ENCODE measurements at places on chromosomes 5 and 9.

GRCh38 chr5:177599731-177600507 lies at the start of gene B4GALT7:
Gene B4GALT7, plus strand, starts transcription at chr5:177600132. Its CDS starts 79 bp downstream, at chr5:177600211.
- DNase-seq: peak; percentile 67

GRCh38 chr5:39080597-39081204 lies 6.5 kb upstream of the RICTOR start:
- DNase-seq: peak; percentile 57

DNA sequence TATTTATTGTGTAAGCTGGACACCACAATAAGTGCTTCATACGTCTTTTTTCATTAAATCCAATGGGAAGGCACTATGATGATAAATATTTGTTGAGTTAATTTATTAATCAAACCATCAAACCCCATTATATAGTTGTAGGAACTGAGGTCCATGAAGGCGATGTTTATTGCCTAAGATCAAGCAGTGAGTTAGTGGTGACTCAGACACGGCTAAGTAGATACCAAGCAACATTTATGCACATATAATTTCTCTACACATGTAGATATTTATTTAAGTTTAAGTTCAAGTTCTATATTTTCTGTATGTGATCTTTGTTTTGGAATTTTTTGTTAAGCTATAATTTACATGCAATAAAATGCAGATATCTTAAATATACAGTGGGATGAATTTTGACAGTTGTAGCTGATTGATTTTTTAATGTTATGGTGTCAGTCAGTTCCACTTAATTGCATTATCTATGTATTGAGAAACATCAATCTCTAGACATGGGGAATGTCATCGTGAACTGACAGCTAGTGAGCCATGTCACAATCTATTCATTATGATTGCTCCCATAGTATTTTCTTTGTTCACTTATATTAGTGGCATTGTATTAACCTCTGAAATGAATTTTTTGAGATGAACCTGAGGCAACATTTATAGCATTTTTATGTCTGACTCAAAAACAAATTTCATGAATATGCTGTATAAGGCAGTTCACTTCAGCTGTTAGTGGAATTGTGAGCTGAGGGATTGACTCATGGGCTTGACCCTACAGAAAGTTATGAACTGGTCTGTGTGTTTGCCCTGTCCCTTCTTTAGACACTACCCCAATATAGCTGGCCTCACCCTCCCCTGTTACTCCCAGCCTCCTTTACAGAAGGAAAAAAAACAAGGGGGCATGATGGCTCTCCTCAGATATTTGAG lies 11.9 kb upstream of the GARNL3 start:
- no peak for DNase-seq

DNA sequence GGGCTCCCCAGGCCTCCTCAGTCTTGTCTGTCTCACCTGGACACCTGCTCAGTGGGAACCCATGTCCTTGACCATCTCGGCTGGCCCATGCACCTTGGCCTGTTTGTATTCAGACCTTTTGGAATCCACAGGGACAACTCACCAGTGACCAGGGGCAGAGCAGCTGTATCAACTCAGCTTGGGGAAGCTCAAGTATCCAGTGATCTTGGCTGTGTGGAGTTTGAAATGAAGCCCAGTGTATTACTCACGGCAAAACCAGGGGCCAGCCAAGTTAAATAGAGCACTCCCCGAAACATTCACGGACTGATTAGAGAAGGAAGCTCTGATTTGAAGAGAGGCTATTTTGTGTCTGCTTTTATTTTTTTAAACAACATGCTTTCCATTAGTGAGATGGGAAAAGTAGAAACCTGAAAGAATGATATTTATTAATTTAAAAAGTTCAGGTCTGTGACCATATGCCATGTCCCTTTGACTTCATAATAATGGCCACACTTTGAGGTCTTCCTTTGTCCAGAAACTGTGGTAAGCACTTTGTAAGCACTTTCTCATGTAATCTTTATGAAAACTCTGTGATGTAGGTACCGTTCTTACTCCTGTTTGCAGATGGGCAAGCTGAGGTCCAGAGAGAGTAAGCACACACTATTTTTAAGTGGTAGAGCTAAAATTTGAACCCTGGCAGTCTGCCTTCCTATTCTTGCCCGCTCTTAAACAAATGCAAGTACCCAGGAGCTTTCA lies 656.5 kb downstream of the BNC2 start:
- DNase-seq: peak; percentile 98

- no peak for DNase-seq
Observed at GRCh38 chr5:56565283-56565615, 250.1 kb upstream of the MAP3K1 start.

DNA sequence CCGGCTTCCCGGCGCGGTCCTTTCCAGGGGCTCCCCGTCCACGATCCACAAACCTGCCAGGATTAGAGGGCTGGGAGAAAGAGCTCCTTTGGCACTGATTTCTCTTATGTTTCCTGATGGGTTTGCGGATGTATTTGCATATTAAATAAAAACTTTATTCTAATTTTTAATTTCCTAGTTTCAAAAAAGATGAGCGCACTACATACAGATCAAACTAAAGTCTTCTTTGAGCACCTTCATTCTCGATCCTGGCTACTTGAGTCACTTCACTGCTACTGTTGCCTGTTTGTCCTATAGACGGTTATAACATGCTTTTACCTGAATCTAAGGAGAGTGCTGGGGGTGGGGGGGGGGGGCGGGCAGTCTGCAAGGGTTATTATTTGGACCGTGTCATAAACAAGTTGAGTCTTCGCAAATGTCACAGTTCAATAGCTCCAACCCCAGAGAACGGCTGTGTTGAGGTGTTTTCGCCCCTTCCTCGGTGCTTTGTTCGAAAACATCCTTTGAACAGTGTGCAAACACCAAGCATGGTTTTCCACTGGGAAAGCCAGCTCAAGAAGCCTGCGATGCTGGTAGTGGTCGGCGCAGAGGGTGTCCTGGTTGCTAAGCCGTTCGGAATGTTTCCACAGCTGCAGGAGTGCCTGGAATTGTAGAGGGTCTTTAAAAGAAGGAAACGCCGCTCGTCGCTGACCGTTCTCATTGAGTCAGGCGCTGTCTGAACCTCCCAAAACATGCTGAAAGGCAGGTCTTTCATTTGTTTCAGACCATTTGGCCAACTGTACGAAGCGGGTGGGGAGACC lies 1.1 kb upstream of the STK10 start:
- no peak for DNase-seq

GRCh38 chr5:92890841-92891244 lies 690.2 kb downstream of the NR2F1-AS1 start:
- peak; percentile 33 for DNase-seq

DNA sequence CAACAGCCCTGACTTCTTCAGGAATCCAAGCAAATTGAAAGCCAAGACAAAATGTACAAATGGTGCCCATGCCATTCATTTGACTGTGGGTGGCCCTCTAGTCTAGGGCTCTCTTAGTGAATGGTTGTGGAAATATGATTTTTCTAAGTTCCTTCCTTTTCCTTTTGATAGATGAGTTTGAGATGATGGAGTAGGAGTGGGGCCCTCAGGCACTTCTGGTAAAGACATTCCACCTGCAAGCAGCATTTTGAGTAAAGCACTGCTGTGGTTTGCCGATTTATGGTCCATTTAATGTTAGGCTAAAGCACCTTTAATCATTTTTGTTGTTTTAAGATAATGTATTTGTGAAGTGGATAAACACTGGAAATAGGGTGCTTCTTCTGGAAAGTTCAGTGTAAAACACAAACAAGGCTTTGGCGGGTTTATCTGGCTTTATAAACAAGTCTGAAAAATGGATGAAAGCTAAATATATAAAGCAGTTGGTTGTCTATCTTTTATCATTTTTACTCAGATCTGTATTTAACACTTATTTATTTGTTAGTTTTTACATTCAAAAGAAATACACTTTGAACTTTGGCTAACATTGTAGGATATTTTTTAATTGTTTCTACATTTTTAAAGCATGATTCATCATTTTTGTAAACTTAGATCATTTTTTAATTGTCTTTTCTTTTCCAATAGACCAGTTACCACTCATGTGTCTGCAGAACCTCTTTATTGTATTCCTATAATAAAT lies 213.5 kb downstream of the PJA2 start:
- DNase-seq: no peak

DNA sequence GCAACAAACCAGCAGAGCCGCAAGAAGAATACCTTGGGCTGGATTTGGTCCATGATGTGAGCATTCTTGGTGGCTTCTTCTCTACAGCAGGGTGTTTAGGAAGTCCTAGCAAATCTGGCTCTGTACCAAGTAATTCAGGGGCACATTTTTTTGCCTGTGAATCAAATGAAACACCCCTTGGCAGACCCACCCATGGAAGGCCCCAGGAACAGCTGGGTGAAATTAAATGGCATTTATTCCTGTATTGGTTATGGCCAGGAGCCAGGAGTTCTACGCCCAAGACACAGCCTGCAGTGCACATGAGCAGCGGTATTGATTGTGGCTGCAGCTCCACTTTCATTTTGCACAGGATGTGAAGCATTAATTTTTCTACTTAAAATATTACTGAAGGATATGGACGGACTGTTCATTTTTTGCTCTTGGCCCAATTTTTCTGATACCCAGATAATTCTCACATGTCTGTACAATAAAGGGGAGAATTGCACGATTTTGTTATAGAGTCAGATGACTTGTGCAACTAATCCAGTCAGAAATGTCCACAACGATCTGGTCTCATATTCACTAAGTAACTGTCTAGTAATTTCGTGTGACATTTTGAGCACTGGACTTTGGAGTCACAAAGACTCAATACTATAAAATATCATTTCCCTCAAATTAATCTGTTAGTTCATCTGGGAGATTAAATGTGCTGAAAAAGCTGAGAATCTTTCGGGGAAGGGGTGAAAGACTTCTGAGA lies 120.7 kb upstream of the APC start:
- DNase-seq: no peak

DNA sequence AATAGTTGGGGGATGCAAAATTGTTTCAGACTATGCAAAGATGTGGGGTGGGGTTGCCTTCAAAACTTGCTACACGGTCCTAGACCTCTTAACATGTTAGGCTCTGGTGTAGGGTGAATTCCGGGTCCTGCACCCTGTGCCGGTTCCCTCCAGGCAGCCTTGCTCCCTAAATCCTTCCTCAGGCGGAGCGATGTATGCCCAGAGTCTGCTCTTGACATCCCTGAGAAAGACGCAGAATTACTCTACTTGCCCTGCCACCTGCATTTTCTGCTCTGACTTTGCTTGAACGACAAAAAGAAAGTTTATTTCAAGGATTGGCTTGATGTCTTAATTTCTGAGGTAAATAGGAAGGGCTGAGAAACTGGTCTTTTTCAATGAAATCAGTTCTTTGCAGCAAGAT lies 691 bp downstream of the THBS4 start:
- no peak for DNase-seq

All from LHCN-M2 (cell line).